ENCODE measurements at places on chromosomes 11 and 22. TPM values are rescaled to one million over a fixed set of nuclear protein-coding genes. Genes with fewer than 3 reads are reported as not detected.
A peak's percentile ranks its signal among the peaks of the same experiment; 100 is the strongest.

PLXNB2 gene
- total RNA-seq = 87.6 TPM

NOX4 gene
- total RNA-seq = 3.0 TPM

CAT gene
- 10.4 TPM for total RNA-seq

GRCh38 chr11:47656260-47656885 is 14.0 kb upstream of the MTCH2 start:
- DNase-seq = peak; percentile 33

DNA sequence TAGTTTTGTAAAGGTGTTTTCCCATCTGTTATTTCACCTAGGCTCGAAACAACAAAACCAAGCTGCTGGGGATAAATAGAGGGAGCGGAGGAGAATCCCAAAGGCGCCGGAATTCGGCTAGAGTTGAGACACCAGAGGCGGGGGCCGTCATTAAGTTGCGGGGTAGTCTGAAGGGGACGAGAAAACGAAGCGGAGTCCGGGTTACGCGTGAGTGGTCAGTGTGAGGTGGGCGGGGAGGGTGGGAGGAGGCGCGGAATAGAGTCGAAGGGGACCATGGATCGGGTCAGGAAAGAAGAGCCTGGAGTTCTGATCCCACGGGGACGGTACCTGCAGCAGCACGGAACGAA is 361 bp downstream of the SRPRA start:
- no peak for DNase-seq

GRCh38 chr22:36541831-36542411 is 13.0 kb upstream of the EIF3D start:
- DNase-seq = no peak

GRCh38 chr22:17734187-17734586 is 40.1 kb downstream of the BID start:
- DNase-seq = no peak

GRCh38 chr11:121514432-121515334 is 61.9 kb upstream of the SORL1-AS1 start:
- no peak for DNase-seq

DNA sequence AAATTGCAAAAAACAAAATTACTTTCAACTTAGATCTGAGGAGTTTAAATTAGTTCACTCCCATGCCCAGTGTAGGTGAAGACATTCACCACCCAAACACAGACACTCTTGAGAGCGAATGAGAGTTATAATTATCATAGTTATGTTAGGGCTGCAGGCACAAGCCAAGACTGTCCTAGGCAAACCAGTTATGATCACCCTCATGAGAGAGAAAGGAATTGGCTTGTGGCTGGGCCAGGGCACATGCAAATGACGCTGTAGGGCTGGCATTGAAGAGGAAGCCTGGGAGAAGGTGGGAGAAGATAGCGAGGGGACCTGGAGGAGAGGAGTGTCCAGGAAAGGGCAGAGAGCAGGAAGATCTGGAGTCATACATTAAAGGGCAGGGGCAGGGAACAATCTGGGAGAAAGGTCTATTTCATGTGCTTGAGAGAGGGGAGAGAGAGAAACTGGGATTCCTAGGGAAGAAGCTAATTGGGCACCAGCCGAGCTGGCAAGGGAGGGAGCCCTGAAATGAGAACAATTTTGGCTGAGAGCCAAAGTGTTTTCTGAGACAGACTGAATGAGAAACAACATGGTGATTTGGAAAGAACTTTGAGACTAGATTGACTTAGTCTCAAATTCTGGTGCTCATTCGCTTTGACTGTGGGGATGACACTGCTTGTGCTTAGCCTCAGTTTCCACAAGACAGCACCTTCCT is 279.9 kb downstream of the KIRREL3 start:
- no peak for DNase-seq

- no peak for DNase-seq
These were observed 1196.2 kb upstream of the TENM4 start for GRCh38 chr11:80636999-80637398.

DNA sequence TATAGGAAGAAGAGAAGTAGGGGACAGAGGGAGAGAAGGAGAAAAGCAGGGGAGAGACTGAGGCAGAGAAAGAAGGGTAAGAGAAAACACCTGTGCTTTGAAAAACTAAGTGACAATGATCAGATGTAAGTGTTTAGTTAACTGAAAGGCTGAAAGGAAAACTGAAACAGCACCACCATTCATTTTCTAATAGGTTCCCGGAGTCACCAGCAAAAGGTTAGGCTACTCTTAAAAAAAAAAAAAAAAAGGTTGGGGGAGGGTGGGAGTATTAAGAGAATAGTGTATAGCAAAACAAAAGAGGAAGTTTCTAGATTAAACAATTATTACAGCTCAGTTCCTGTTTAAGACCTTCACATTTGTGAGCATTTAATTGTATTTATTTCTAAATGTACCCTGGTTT is 113.8 kb downstream of the CADM1 start:
- no peak for DNase-seq

DNA sequence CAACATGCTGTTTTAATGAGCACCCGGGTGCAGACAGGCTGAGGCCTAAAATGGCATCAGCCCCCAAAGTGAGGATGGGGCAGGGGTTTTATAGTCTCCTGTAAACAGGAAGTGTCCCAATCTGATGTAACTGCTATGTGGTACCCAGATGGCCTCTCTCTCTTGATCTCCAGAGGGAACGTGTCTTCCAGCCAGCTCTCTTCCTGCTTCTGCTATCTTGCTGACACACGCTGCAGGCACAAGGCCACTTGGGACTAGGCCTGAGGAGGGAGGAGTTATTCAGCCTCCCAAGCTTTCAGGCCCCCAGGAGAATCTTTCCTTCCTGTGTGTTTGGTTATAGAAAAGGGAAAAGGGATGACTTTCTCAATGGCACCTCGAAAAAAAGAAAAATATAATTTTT is 11.4 kb upstream of the VSTM5 start:
- DNase-seq = no peak

- DNase-seq = no peak
These were observed 4.2 kb upstream of the CTR9 start for GRCh38 chr11:10746871-10747270.

- no peak for DNase-seq
These were observed 38.7 kb downstream of the ALX4 start for GRCh38 chr11:44271286-44271685.

- DNase-seq = peak; percentile 95
These were observed 999 bp downstream of the TSKU start for GRCh38 chr11:76783896-76784813.

DNA sequence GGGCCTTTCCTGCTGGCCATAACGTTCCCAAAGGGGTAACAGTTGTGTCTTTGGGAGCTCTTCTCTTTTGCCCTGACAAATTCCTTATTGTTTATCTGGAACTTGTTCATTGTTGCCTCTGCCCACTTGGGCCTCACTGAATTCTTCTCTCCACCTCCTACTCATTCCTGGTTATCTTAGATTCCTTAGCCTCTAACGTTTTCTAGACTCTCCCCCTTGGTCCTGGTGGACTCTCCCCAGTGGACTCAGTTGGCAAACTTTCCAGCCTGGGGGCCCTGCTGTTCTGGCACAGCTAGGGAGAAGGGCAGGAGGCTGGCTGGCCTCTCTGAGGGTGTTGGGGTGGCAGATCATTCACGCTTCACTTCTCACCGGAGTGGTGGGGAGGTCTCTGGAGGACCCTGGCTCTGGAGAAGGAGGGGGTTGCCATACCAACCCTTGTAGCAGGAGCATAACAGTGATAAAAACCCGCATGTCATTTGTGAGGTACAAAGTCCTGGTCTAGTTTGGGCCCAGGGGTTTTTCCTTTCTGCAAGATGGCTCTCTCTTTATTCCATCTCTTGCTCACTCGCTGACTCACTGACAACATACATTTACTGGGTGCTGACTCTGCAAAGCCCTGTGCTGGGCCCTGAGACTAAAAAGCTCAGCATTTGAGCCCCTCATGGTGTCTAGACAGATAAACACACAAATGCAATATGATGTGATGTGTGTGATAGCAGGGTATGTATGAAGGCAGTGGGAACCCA is 39.7 kb downstream of the YWHAH start:
- DNase-seq = no peak

GRCh38 chr22:32219026-32219425 is 14.2 kb upstream of the RFPL2 start:
- DNase-seq = no peak

All from H9 (cell line).